DND-41 (cell line): ENCODE measurements at places on chromosomes 7 and 10.

DNA sequence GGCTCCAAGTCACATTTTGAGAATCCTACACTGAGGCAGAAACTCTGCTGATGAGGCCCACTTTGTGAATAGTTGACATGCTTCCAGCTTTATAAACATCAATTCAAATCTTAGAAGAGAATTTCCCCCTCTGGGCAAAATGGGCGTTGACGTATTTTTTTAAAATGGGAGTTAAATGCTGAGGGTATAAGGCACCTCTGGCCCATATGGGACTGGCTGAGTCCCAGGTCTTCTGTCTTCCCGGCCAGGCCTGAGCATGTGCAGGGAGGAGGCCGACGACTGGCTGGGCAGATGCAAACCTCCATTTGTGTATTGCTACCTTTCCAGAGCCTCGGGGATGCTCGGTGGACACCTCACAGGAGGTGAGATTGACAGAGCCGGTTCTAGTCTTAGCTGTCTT is 37.7 kb downstream of the BUB3 start:
- no peak for DNase-seq

- no peak for DNase-seq
These were observed 885.2 kb upstream of the SORCS1 start for GRCh38 chr10:108049668-108050067.

DNA sequence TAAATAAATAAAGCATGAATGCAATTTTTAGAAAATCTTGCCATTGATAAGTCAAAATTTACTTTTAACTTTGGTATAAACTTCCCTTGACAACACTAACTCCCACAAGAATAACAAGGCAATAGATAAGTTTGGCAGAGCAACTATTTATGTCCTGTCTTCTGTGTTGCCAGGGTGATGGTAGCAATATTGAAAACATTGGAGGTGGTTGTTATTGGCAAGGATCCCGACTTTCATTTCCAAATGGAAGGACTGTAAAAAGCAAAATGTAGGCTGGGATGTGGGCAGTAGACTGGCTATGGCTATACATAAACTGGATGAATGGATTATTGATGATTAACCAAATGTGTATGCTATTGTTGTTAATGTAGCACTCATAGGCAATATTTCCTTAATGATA is 134.9 kb upstream of the CACNA2D1 start:
- no peak for DNase-seq

DNA sequence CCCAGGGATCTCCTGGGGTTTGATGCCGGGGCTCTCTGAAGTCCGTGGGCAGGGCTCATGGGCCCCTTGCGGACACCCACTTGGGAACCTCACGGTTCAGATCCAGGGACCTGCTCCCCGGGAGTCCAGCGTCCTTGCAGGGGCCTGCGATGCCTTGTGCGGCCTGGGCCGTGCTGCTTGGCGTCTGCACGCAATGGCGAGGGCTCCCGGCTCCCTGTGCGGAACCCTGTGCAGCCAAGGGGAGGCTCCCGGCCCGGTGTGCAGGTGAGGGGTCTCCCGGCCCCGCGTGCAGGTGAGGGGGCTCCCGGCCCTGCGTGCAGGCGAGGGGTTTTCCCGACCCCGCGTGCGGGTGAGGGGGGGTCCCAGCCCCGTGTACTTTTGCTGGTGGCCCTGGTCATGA is 146.7 kb downstream of the DNAJB6 start:
- DNase-seq: no peak

- DNase-seq: no peak
These were observed 8.7 kb upstream of the UNC5B start for GRCh38 chr10:71203716-71204115.

- DNase-seq: no peak
These were observed 249.2 kb downstream of the PARD3 start for GRCh38 chr10:34565934-34566333.

DNA sequence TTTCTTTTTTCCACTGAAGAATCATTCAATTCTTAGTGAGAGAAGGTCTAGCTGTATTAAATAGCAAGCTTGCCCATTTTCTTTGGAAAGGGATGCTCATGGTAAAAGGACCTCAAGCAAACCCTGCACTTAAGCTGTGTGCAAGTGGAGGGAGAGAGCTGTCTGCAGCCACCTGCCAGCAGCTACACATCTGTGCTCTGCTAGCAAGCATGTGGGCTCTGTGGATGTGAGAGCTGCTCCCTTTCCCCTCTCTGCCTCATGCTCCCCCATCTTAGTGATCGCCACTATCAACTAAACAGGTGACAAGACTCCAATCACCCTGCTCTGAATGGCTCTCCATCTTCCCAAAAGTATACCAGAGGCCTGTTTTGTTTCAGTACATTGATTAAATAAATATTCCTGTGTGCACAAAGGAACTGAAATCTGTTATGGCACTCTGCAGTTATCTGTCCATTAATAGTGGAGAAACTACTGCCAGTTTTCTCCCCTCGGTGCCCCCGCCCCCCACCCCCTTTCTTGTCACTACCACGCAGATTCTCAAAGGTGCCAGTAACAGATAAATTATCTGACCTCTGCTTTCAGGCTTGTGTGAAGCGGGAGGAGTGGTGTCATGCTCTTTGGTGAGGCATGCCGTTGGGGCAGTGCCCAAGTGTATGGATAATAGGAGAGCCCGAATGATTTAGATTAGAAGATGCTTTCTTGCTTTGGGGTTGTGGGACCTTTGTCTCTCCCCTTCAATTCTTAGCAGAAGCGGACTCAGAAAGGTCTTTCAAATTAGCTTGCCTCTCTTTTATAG is 26.4 kb downstream of the AUTS2 start:
- DNase-seq: peak; percentile 28

DNA sequence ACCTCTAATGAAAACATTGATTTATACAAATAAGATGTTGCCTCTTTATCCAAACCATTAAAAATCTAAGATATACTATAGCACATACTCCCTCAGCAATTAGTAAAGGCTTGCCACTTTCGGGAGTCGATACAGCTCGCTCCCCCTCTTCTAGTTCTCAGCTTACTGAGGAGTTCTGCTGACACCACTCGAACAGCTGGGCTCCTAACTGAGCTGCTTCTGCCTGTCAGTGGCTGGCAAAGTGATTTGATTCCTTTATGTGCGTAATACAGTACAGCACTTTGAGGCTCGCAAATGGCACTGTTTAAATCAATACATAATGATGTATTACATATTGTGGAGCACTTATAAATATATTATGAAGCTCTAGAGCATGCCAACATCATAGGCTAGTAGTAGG is 241.8 kb downstream of the CREB5 start:
- no peak for DNase-seq

- DNase-seq: peak; percentile 63
These were observed at the start of gene GOLGA7B for GRCh38 chr10:97849687-97850402. TSS of gene GOLGA7B (plus strand) at chr10:97849843. CDS start at chr10:97850304, 461 bp downstream.

DNA sequence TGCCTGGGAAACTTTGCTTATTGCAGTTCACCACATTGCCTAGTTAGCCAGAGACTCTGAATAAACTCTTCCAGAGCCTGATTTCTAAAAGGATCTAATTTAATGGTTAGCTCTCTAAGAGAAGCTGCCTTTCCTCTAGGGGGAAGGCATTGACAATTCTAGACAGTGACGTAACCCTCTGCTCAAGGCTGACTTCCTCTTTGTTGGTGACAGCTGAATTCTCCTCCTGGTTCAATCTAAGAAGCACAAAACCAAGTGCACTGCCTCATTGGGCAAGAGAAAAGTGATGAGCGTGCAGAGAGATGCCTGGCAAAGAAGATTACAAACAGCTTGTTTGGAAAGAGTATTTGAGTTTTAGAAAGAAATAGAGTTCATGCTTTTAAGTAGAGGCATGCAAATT is 102.7 kb downstream of the MACC1 start:
- no peak for DNase-seq

DNA sequence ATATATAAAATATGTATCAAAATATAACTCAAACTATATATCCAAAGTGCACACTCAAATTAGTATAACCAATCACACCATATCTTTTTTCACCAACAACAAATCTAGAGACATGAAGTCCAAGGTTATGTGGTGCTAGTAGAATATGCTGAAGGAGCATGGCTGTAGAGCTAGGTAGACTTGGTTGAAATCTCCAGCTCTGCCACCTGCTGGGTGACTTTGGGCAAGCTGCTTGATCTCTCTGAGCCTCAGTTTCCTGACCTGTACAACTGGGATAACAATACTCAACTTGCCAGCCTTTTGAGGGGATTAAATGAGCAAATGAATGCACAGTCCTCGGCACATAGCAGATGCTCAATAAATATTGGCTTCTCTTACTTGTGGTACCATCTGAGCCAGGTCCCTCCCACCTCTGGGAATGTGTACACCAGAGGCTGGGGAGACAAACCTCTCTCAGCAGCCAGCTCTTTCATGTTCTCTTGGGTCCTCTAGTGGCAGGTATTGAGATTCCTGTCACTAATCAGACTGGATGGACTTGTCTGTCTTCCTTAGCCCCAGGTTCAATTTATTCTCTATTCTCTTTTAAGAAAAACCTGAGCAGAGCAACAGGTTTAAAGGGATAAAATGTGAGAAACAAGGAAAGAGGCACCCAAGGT is 94.3 kb upstream of the PDE1C start:
- no peak for DNase-seq

GRCh38 chr7:28329661-28330363 is 82.5 kb upstream of the CREB5 start:
- DNase-seq: no peak

GRCh38 chr10:78196964-78197363 is 163.3 kb downstream of the RPS24 start:
- DNase-seq: no peak

DNA sequence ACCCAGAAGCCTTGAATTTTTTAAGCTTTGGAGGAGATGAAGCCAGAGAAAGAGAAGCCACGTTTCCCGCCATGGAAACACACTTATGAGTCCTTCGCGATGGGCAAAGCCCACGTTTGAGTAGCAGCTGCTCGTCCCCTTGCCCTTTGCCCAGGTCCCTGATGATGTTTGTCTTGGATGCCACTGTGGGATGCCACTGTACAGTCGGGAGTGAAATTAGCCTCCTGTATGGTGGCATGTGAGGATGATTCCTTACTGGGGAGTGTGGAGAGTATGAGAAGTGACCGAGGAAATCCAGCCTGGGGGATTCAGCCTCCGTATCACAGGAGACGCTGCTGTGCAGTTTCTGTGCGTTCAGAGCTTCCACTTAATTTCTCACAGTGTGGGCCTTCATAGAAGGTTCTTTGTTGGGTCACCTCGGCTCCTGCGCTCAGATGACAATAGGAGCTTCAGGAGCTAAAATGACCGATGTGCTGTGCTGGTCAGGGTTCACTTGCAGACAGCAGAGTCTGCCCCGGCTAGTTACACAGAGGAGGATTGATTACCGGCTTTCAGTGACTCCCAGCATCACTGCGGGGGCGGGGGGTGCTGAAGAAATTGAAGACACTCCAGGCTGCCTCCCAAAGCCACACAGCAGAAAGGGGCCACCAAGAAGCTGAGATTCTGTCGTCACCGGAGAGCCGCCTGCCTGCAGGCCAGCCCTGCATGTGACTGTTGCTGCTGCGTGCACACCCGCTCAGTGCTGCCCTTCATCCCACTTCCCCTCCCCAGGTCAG is 122.1 kb upstream of the SFMBT2 start:
- DNase-seq: no peak

DNA sequence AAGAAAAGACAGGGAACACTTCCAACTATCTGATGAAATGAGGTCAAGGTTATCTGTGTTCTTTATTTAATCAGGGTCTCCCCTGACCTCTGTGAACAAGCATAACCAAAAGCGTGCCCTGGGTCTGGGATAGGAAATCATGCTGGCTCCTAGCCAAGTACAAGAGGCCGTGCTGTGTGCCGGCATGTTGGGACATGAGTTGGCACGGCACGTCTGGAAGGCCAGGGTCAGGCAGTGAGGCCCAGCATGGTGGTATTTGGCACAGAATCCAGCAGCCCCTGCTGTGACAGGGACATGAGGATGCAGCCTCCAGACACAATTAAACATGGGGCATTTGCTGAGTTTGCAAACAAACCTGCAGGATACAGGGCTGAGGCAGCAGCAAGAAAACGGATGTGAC is 320.4 kb downstream of the PLXNA4 start:
- DNase-seq: no peak

DNA sequence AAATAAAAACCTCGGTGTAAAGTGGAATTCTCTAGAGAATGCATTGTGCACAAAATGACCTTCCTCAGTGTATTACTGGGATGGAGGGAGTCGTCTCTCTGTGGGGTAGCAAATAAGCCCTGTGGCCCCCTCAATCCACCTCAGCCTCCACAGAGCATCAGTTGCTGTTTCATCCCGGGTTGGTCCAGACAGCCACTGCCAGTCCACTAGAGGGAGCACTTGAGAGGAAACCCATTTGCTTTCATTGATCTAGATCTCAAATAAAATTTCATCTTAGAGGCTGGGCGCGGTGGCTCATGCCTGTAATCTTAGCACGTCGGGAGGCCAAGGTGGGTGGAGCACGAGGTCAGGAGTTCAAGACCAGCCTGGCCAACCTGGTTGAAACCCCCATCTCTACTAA is 1128.7 kb downstream of the CNTNAP2 start:
- DNase-seq: peak; percentile 31

DNA sequence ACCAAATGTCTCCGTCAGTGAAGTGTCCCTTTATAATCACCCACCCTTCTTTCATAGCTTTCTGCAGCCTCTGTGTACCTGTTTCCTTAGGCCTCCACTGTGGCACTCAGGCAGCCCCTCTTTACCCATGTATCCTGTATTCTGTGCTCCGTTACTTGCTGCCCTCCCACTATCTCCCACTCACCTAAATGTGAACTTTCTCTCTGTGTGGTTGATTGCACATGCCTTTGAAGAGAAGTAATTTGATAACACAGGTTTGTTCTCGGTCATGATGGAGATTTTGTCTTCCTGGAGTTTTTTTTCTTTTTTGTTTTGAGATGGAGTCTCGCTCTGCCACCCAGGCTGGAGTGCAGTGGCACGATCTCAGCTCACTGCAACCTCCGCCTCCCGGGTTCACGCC is 61.5 kb downstream of the REEP3 start:
- no peak for DNase-seq

DNA sequence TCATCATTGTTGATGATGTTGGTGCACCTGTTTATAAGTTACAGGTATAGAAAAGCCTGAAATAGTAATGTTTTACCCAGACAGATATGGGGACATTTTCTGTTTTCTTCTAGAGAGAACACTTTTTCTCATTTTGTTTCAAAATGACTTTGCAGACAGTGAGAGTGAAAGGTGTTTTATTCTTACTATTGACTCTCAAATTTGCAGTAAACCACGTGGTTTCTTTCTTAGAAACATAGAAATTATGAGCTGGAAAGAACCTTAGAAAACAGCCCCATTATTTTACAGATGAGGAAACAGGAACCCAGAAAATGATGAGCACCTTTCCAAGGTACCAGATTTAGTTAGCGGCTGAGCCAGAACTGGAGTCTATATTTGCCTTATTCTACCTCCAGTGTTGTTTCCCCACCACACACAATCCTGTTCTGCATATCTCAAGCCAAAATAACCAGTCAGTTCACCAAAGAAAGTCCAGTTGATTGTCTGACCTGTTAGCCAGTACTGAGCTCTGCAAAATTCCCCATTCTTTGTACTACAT is 138.9 kb upstream of the AHR start:
- no peak for DNase-seq

- no peak for DNase-seq
These were observed 67.6 kb downstream of the PRTFDC1 start for GRCh38 chr10:24884793-24885192.

- DNase-seq: no peak
These were observed 338 bp downstream of the SDK1 start for GRCh38 chr7:3301449-3301731.
